ENCODE measurements at places on chromosomes 3 and 15.

GRCh38 chr3:184566441-184567414, 5.1 kb downstream of the EPHB3 start:
- DNase-seq: no peak

DNA sequence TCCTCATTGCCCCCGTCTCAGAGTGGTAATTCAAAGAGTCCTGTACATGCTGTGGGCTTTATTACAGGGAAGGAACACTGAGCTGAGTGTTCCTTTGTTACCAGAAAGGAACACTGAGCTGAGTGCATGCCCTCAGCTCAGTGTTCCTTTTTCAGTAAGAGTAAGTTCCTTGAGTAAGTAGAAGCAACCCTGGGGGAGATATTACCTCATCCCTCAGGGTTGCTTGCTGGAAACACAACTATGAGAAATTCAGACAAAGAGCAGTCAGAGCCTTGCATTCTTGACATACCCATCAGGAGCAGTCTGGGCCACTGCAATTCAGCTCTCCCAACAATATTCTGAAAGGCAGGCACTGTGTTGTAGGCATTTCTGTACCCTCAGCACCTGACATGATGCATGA, 17.0 kb downstream of the CHRM5 start:
- DNase-seq: no peak

DNA sequence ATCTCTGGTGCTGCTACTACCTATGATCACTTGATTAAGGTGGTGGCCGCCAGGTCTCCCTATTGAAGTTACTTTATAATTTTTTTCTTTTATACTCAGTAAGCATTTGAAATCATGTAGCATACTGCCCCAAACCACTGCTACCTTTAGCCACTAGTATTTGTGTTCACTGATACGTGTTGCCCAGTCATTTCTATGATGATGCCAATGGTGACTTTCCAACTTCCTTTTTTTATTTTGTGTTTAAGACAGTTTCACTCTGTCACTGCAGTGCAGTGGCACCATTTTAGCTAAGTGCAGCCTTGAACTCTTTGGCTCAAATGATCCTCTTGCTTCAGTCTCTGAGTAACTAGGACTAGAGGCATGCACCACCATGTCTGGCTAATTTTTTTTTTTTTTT, 598.2 kb downstream of the NAALADL2 start:
- no peak for DNase-seq

GRCh38 chr3:12891985-12892839, 50.8 kb upstream of the RPL32 start:
- peak; percentile 44 for DNase-seq

GRCh38 chr15:83871808-83872559, 218.1 kb downstream of the ADAMTSL3 start:
- DNase-seq: no peak

GRCh38 chr3:188567478-188568195, 413.7 kb downstream of the LPP start:
- no peak for DNase-seq

GRCh38 chr3:147119989-147120388, 286.4 kb downstream of the ZIC4 start:
- no peak for DNase-seq

GRCh38 chr3:177463863-177464262, 266.6 kb upstream of the TBL1XR1 start:
- no peak for DNase-seq

DNA sequence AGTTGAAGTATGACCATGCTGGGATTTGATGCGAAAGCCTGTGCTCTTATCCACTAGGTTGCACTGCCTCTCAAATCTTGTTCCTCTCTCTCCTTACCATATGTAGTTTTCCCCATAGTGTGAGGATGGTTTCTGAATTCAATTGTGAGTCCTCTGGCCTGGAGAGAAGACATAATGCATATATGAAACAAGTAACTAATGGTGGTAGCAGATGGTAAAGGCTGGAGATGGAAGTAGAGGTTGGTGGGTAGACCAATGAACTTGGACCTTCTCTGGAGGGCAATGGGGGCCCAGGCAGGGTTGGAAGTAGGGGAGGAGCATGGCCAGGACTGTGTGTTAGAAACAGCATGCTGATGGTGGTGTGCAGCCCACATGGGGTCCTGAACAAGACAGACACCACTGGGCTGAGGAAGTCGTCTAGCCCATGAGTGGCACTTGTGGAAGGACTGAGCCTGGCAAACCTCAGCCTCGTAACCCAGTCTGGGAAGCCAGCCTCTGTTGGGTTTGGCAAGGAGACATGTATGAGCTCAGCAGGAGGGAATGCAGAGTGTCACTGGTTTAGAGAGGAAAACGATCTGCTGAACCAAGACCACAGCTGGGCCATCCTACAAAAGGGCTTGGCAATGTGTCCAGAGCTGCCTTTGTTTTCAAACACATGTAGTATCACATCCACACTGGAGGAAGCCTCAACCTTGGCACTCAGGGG, 18.5 kb upstream of the LMCD1 start:
- DNase-seq: no peak

Measured in GM18507 (cell line).